ENCODE measurements at places on chromosomes 1 and 21.

DNA sequence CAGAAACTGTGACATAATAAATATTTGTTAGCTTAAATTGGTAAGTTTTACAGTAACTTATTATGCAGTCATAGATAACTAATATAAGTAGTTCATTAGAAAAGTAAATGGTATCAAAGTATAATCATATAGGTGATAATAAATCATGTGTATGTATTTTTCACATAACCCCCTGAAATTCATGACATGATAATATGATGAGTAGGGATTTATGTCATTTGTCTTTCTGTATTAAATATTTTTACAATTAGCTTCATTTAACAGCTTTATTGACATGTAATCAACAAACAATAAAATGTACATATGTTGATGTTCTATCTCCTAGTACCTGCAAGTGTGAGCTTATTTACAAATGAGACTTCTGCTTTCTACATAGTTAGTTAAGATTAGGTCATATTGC, 9.8 kb upstream of the FCGR2A start:
- no peak for DNase-seq

GRCh38 chr1:7510389-7510931, 260.6 kb upstream of the VAMP3 start:
- DNase-seq = no peak

DNA sequence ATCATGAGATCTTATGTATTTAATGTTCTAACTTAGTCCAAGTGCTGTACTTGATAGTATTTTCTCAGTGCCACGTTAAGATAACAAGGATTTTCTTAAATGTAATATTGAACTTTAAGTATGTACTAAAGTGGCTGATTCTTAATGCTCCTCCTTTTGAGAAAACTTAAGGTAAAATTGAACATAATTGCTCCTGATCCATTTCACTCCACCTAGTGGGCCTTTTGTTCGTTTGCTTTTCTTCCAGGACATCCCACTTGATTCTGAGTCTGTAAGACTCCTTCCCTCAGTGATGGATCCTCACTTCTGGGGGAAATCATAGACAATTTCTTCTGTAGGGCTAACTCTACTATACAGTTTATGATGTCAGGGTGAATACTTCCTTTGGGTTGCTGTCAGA, 173.1 kb downstream of the LMO4 start:
- DNase-seq = no peak

DNA sequence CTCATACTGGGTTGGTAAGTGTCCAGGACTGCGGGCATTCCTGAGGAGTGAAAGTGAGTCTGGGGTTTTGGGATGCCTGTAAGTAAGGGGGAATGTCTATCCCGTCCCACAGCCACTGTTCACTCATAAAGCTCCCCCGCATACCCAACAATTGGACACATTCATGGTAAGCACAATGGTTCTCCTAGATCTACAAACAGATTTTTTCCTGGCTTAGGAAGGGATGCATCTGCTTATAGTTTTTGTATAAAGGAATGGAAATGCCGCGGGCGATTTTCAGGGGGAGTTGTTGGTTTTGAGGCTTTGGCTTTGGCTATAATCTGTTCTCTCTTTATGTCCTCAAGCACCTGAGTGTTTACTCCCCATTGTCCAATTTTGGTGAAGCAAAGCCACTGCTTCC, 7.1 kb downstream of the ERVH48-1 start:
- no peak for DNase-seq

DNA sequence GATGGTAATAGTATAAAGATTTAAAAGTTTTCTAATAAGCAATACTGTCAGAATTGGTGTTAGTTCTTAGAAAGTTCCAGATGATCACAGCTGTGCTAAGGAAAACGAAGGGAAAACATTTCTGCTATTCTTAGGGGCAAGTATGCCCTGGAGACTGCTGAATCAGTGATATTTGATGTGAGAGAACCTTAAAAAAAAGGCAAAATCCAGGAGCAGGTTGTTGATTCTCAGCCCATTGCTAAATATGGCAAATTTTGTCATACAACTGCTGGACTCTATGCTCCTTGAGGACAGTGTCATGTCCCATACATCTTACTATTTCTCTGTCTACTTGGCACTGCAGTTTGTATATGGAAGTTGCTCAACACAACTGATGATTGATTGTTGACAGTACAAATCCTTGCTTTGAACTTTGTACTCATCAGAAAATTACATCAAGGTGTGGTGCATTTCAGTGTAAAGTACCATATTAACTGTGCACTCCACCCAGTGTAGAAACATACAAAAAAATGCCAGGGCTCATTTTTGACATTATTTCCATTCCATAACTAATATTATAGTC, 10.9 kb downstream of the CRCT1 start:
- DNase-seq = no peak

- no peak for DNase-seq
Observed at GRCh38 chr1:207672522-207673130, 27.7 kb downstream of the CR1L start.

DNA sequence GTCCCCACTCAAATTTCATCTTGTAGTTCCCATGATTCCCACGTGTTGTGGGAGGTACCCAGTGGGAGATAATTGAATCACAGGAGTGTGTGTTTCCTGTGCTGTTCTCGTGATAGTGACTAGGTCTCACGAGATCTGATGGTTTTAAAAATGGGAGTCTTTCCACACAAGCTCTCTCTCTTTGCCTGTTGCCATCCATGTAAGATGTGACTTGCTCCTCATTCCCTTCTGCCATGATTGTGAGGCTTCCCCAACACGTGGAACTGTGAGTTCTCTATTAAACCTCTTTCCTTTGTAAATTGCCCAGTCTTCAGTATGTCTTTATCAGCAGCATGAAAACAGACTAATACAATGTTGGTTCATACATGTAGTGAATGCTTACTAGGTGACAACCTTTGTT, 163.2 kb upstream of the PALMD start:
- no peak for DNase-seq

DNA sequence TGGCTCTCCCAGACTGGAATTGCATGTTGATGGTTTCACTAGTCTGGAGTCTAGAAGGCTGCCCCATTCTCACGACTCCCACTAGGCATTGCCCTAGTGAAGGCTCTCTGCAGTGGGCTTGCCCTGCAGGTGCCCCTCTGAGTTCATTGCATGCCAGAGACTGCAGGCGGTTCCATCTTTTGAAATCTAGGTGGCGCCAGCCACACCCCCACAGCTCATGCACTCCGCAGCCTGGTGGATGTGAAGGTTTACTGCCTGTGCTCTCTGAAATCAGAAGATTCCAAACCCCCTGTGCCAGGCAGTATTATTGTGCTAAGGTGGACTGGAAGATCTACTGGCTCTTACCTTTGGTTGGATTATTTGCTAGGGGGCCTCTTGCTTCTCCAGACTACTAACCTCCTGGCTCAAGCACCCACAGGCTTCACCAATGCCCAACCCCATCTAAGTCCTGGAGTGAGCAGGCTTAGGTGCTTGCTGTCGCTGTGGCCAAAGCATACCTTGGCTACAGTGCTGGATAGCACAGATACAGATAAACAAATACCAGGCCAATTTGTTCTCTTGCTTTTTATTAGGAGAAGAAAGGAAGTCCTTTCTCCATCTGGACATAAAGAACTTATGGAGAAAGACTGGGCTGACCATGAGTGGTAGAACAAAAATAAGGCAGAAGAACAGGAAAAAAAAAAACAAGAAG, 83.5 kb upstream of the SIM2 start:
- DNase-seq = no peak

DNA sequence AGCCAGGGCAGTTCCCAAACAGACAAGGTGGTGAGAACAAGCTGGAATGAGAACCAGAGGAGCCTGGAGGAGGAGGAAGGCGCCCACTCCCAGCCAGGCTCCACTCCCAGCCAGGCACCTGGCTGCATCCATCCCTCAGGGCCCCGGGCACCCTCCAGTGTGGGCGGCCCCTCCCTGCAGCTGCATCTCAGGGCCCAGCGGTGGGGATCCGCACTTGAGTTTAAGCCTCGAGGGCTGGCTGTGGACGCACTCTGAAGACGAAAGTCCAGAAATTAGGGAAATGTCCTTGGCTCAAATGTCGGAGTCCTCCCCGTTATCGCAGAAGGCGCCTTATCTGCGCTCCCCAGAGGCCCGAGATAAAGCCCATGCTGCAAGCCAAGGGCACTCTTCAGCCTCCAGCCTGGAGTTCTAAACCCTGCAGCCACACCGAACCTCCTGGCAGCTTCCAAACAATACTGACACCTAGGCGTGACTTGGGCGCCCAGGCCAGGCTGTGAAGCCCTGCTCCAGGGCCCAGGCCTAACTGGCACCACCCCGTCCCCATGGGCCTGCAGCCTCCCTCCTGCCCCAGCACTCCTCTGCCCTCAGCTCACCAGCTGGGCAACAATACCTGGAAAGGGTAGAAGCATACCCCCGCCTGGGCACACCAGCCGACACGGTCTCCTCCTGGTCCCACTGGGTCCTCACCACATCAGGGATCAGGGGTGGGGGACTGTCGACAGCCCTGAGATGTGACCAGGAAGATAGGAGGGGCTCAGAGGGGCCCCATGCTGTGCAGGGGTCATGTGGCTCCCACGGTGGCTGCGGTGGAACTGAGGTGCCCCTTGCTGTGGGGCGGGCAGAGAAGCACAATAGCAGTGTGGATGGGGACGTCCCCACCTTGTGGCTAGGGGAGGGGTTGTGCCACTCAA, 184.8 kb upstream of the VAMP3 start:
- DNase-seq = no peak

- no peak for DNase-seq
Observed at GRCh38 chr21:41507521-41508414, at the start of gene TMPRSS2. Gene TMPRSS2, minus strand, starts transcription at chr21:41508158. Its CDS starts 10,025 bp downstream, at chr21:41498133.

DNA sequence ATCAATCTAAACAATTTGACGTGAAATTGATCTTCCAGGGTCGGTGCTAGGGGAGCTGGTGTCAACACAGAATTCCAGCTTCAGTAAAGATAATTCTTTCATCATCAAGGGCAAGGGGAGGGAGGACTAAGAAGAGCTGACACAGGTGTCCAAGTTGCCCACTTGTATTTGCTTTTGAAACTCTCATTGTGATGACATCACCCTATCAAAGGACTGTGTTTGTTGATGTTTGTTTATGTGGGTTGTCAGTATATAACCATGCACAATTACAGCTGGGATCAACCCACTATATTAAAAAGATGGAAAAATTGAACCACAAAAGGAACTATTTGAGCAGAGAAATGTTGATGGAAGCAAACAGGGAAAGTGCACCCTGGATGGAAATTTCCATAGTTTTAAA, 48.8 kb downstream of the ZC3H11B start:
- no peak for DNase-seq

GRCh38 chr1:178275553-178275952, 181.6 kb downstream of the RASAL2 start:
- no peak for DNase-seq

DNA sequence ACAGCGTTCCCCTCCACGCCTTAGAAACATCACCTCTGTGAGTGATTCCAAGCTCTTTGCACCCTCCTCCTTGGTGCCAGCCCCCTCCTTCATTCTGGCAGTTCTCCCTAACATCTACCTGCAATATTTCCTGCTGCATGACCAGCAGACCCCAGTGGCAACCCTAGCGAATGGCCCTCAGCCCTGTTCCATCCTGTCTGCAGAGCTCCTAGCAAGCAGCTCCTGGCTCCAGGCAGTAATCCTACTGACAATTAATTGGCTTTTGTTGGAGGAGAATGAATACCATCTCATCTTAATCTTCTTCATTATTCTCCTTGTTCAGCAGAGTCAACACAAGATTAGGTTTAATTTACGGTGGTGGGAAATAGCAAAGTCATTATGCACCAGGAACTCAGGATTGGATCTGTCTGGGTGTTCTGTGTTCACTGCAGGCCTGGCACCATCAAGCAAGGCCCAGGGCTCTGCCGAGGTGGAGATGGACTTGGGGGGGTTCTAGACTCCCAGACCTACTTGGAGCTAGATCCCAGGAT, 12.4 kb downstream of the FBXO2 start:
- no peak for DNase-seq

GRCh38 chr1:53850082-53850673, 12.1 kb upstream of the NDC1 start:
- DNase-seq = no peak

DNA sequence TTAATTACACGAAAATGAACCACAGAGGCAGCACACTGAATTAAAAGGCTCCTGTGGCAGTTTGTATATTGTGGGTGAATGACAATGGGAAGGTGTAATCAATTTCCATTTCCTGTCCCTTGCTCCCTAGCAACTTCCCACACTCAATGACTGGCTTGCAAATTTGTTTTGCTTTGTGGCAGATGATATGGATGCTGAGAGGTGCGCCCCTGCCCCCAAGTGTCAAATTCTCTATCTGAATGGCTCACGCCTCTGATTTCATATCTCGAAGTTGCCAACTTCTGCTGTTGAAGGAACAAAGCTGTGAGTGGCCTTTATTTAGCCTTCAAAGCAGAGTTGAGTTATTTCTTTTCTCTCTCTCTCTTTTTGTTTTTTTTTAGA, 86.0 kb downstream of the FOXD2 start:
- no peak for DNase-seq

GRCh38 chr1:181390410-181391077, 92.8 kb upstream of the CACNA1E start:
- DNase-seq = no peak

- no peak for DNase-seq
Observed at GRCh38 chr1:39590546-39590945, 14.0 kb upstream of the PABPC4 start.

DNA sequence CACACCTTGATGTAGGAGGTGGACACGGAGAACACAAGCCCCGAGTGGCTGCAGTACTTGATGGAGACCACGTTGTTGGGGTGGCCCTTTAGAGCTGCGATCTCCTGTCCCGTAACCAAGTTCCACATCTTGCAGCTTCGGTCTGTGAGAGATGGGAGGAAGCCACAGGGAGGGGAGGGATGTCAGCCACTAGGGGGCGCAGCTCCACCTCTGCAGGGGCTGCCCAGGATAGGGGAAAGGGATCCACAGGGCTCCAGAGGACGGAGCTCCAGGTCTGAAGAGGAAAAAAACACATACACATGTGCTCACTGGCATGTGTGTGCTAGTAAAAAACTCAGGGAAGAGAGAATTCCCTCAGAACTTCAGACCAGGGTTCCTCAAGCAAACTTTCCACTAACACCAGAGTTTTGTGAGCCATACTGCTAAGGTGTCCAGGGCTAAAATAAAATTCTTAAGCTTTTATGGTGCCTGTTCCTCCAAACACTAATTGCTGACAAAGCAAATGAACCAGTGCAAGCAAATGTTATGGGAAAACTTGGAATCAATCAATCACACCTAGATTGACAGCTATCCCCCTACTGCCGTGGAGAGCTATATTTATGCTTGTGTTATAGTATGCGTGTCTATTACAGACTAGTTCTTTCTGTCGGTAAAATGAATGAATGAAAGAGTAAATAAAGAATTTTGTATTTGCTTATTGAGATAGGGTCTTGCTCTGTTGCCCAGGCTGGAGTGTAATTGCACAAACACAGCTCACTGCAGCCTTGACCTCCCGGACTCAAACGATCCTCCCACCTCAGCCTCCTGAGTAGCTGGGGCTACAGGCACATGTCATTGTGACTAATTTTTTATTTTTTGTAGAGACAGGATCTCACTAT, 43.7 kb downstream of the KIF21B start:
- DNase-seq = peak; percentile 50

GRCh38 chr1:231934797-231935196, 308.2 kb downstream of the DISC1 start:
- DNase-seq = no peak

- no peak for DNase-seq
Observed at GRCh38 chr1:112704934-112705627, 1.8 kb downstream of the RHOC start.
